COLO829 (cell line): ENCODE measurements at places on chromosomes 5 and 9.

GRCh38 chr9:87713988-87714330 lies 12.0 kb upstream of the CTSL start:
- DNase-seq = no peak

DNA sequence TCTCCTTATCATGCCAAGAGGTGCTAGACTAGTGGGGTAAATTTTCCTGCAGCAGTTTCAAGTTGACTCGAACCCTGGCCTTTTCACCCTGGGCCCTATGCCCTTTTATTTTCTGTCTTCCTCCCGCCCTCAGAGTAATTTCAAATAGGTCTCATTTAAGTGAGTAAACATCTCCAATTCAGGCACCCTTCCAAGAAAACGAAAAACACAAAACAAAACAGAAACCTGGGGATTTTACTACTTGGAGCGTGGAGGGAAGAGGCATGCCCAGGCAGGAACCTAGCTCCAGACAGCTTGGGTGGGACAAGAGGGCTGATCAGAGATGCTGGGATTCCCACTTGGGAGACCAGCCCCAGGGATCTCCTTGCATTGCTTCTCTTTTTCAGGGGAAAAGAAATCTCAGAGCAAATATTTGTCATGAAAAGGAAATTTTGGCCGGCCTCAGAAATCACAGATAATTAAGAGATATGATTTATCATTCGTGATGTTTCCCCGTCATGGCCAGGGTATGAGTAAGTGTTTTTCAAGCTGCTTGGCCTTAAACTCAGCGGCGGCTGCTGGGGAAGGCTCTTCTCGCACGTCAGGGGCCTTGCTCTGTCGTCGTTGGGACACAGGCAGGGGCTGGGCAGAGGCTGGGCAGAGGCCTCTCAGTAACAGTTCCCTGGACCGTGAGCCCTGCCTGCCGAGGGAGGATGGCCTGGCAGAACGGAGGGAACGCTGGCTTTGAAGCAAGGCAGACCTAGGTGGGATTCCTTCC lies 248.6 kb upstream of the KLF4 start:
- DNase-seq = no peak

DNA sequence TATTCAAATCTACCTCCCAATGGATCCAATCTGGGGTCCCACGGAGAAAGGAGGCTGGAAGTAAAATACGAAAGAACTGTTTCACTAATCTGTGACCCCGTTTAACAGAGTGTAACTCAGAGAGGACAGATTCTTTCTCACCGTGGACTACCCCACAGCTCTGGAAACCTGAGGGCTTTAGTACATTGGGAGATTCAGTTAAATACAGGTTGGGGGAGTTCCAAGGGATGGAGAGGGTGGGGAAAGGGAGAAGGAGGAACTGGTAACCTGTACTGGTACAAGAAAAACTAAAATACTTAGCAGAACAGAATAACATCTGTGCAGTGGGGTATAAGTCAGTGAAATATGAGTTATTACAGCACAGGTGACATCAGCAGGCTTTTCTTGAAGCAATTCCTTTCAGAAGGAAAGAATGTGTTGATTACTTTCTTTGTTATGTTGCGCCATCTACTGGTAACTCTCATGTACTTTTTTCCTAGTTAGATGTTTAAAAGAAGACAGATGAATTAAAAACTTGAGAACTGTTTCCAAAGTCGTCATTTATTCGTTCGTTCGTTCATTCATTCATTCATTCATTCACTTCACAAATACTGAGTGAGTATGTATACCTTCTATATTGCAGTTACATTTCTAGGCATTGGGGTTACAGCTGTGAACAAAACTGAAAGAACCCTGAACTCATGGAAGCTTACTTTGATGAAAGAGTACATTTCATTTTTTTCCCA lies 30.0 kb upstream of the STOM start:
- peak; percentile 68 for DNase-seq

GRCh38 chr5:101517795-101518194 lies 614.7 kb upstream of the ST8SIA4 start:
- no peak for DNase-seq

DNA sequence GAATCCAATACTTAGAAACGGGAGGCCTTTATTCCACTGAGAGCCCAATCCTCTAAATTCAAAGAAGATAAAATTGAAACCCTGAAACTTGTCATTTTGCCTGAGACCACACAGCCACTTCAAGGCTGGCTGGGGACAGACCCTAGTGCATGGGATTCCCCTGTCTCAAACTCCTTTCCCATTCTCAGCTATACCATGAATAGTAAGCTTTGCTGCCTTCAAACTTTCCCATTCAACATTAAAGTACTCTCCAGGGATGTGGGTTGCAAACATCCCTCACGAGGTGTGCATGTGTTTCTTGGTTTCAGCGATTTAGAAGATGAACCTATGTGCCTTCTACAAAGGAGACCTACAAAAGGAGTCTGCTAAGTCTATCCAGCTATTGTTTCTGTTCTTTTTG lies 64.6 kb downstream of the GABRB2 start:
- no peak for DNase-seq

- DNase-seq = no peak
Measured at GRCh38 chr9:97365634-97366033, 46.3 kb upstream of the TDRD7 start.

DNA sequence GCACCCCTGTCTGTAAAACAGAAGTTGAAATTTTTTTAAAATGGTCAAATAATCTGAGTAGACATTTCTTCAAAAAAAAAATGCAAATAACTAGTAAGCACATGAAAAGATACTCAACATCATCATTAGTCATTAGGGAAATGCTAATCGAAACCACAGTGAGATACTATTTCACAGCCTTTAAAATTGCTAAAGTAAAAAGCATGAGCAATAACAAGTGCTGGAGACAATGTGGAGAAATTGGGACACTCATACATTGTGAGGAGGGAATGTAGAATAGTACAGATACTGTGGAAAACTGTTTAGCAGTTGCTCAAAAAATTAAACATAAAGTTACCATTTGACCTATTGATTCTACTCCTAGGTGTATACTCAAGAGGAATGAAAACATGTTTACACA lies 58.4 kb upstream of the RUSC2 start:
- no peak for DNase-seq

- no peak for DNase-seq
Measured at GRCh38 chr5:61159836-61160235, 2.4 kb downstream of the SMIM15 start.

GRCh38 chr5:3511934-3512333 lies 83.7 kb upstream of the IRX1 start:
- DNase-seq = no peak

DNA sequence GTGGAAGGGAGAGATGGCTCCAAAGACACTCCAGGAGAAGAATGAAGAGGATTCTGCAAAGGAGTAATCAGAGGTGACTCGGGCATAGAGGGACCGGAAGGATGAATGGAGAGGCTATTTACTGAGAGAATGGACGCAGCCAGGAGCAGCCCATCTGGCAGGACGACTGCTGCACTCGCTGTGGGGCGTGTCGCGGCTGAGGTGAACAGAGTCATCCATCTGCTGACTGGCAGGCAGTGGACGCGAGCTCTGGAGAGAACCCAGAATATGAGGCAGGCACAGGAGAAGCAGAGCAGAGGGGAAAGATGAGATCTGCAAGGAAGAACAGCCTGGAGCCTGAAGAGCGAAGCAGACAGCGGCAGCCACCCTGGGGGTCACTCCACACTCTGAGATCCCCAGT lies 16.4 kb downstream of the FGF1 start:
- no peak for DNase-seq

DNA sequence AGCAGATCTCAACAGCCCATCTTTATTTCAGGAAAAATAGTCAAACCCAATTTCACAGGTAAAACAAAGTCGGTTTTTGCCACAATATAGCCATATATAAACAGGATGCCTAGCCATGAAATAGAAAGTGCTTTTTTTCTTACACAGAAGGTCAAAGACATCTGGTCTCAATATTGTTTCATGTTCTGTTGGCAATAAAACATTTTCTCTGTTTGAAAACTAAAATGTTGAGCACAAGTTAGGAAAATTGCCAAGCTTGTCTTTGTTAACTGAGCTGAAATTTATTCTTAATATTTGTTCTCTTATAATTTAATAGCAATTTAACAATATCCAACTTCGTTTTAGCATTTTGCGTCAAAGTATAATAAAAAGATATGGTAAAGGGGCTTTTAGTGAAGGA lies 673.4 kb downstream of the DTWD2 start:
- no peak for DNase-seq

GRCh38 chr9:33403941-33404787 lies 1.8 kb upstream of the AQP7 start:
- DNase-seq = peak; percentile 29

DNA sequence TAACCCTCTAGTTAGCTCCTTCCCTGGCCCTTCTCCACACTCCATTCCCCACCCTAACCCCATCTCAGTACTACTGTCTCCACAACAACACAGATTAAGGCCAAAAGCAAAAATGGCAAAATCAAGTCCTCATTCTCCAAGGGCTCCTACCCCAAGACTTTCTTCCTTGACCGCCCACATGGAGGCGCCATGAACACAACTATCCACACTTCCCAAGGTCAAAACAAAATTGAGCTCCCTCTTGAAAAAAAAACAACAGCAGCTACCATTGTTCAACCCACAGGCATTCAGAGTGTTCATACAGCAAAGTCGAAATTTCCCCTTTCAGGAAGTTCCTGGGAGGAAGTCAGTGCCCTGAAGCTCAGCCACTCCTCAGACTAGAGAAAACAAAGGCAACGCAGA lies 54.4 kb downstream of the GNAQ start:
- DNase-seq = peak; percentile 96

DNA sequence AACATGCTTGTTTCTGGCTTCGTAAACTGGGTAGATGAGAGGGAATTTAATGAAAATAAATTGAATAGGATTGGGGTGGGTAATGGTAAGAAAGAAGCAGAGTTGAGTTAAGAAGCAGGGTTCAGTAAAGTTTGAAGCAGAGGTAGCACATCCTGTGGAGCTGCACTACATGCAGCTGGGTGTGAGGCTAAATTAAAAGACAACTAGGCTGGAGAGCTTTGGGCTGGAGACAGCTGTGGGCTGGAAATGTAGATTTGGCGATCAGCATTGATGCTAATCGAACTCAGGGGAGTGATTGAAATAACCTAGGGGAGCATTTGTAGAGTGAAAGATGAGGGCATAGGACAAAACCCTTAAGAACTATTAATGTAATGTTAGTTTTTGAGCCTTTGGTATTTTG lies 35.6 kb downstream of the CDC42SE2 start:
- no peak for DNase-seq

DNA sequence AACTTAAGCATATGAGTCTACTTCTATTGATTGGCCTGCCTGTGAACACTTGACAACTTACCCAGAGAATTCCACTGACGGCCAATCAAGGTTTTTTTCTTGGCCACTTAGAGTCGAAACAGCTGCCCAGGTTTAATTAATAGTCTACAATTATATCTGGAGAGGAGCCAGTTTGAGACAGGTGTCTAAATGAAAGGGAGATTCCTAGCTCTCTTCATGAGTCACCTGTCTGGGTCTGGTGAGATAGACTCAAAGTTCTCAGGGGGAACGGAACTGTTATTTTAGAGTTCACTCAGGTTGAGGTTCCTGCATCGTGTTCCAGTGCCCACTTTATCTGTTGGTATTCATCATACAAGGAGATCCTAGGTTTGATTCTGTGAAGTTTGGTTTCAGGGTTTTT lies 111.0 kb downstream of the CD180 start:
- DNase-seq = no peak

GRCh38 chr5:148970228-148970627 lies 92.6 kb downstream of the SH3TC2 start:
- no peak for DNase-seq

GRCh38 chr9:28774433-28775235 lies 1201.4 kb upstream of the C9orf72 start:
- DNase-seq = peak; percentile 13

DNA sequence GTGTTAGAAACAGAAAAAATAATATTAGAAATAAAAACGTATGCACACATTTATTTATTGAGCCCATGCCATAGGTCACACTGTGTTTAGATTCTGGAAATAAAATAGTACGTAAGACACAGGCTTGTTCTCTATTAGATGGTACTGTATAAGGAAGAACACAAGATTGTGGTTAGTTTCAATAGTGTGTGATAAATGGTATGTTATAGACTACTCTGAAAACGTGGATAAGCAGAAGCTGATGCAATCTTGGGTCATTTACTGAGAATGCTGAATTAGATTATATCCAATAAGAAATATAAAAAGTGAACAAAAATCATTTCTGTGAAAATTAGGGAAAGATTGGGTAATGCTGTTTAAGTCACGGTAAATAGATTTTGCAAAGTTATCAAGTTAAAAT lies 1456.4 kb upstream of the ACO1 start:
- DNase-seq = no peak

- no peak for DNase-seq
Measured at GRCh38 chr9:130110596-130111021, 56.9 kb downstream of the GPR107 start.

- DNase-seq = peak; percentile 66
Measured at GRCh38 chr9:128412120-128412790, 8.4 kb upstream of the CERCAM start.

- no peak for DNase-seq
Measured at GRCh38 chr9:133918111-133918813, 73.9 kb downstream of the VAV2 start.

DNA sequence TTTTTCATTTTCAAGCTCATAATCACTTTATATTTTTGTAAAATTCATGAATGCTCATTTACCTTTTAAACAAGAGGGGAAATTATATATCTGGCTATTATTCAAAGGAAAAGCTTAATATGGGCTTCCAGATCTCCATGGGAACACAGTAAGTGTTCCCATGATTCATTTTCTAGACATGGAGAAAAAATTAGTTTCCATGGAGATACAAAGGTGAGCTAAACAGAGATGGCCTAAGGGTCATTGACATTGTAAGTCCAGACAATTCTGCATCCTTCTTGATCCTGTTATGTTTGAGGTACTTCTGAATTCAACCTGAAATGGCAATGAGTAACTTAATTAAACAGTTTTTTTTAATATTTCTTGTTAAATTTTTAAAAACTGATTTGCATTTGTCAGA lies 341.4 kb upstream of the PRR16 start:
- DNase-seq = no peak

GRCh38 chr9:99579964-99580363 lies 241.7 kb upstream of the NR4A3 start:
- DNase-seq = no peak

DNA sequence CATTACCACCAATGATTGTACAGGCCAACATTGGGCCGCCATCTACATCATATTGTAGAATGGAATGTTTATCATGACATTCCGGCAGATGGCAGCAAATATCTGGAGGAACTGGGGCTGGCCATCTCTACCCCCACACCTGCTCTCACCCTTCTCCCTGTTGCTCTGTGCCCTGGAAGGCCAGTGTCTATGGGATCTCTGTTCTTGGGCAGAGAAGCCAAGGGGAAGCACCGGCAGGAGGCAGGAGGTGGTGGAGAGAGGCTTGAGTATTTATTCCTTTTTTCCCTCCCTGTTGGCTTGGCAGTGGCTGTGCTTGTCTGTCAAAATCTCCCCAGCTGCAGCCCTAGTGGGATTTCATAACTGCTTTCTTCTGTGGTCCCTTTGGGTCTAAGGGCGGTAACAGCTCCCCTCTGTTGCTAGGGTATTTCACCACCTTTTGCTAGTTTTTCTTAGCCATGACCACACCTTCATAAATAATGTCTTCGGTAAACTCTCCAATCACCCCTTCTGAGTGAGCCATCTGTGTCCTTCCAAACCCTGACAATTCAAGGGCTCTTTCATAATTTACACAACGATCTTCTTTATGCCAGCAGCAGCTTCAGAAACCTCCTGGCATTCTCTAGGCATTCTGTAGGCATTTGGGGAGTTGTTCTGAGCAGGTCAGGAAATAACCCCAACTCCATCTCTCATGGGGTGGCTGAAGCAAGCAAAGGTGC lies 225.8 kb downstream of the MELK start:
- peak; percentile 79 for DNase-seq
